ENCODE measurements at places on chromosomes 13 and 19. TPM values are rescaled to one million over a fixed set of nuclear protein-coding genes. Genes with fewer than 3 reads are reported as not detected.

Gene IZUMO2
- not detected for total RNA-seq

Gene SIGLEC8
- total RNA-seq: not detected

Gene MTUS2
- total RNA-seq: 0.02 TPM

Gene ZNF177
- total RNA-seq: 1.2 TPM

Gene CCDC169
- total RNA-seq: not detected

Gene SLC6A16
- total RNA-seq: 5.0 TPM

Gene C1QTNF9
- not detected for total RNA-seq

Gene RNASEH2B
- 41.3 TPM for total RNA-seq

DNA sequence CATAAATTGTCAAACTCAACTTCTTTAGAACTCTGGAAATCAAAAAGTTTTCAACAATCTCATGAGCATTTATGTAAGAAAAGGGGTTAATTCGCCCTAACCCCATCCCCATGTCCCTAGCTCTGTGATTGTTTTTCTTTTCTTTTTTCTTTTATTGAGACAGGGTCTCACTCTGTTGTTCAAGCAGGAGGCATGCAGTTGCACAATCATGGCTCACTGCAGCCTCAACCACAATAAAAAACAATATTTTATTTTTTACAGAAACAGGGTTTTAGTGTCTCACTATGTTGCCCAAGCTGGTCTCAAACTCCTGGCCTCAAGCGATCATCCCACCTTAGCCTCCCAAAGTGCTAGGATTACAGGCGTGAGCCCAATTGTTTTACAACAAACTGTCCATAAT, 16.7 kb downstream of the VWA8 start:
- DNase-seq: no peak

GRCh38 chr19:41225238-41226052, 6.4 kb downstream of the AXL start:
- DNase-seq: peak; percentile 97

GRCh38 chr19:7007859-7008258, 13.4 kb downstream of the MBD3L2B start:
- no peak for DNase-seq

GRCh38 chr19:48510421-48511268, 990 bp downstream of the LMTK3 start:
- no peak for DNase-seq

DNA sequence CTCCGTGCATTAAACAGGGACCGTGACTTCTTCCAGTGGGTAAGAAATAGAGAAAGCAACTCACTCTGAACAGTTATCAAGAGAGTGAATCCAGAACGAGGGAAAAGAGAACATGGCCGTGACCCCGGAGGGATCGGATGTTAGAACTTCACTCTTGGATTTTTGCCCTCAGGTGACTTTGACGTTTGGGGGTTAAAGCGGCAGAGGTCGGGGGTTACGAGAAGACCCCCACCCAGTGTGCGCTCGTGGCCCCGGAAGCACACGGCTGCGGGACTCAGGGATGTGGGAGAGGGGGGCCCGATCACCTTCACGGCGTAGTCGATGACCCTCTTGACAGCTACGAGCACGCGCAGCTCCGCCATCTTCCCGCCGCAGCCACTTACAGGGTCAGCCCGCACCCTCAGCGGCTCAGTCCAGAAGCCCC, at the start of gene ETFB:
Gene ETFB (minus strand): TSS at position 424 of the 424 bp plus-strand sequence. CDS start 62 bp downstream, at position 362.
- DNase-seq: no peak

DNA sequence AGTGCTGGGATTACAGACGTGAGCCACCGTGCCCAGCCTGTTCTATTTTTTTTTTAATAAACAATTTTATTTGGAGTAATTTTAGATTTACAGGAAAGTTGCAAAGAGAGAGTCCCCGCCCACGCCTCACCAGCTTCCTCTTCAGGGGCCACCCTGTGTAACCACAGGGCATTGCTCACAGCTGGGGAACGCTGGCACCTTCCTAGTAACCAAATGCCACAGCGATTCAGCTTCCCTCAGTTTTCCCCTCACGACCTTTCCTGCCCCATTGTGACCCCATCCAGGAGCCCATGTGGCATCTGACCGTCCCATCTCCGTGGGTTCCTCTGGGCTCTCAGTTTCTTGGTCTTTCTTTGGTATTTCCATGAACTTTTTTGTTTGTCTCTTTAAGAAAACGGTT, 83.9 kb downstream of the GNG7 start:
- DNase-seq: peak; percentile 62

DNA sequence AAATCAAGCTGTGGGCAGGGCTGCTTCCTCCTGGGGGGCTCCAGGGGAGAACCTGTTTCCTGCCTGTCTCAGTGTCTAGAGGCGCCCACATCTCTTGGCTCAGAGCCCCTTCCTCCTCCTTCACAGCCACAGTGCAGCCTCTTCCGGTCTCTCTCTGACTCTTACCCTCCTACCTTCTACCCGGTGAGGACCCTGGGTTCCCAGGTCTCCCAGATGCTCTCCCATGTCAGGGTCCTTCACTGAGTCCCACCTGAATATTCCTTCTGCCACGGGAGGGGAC, 153.1 kb downstream of the KDM4B start:
- no peak for DNase-seq

DNA sequence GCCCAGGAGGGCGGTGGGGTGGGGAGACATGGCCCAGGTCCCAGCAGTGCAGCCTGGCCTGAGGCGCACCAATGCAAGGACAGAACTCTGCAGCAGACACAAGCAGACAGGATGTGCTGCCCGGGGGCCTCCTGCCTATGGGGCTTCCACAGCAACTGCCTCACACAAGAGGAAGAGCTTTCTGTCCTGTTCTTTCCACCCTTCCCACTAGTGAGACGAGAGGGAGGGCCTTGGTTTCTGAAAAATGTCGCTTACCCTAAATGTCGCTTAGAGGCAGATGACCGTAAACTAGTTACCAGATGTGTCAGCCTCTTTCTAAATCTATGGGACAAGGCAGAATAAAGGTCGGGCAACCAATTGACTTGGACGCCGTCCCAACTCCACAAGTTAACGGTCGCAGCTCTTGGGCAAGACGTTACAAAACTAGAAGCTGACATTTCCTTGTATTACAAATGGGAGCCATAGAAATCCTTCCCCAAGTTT, at the start of gene LAIR1:
Gene LAIR1 (minus strand): TSS at position 157 of the 483 bp plus-strand sequence. CDS start 127 bp downstream, at position 30.
- no peak for DNase-seq

DNA sequence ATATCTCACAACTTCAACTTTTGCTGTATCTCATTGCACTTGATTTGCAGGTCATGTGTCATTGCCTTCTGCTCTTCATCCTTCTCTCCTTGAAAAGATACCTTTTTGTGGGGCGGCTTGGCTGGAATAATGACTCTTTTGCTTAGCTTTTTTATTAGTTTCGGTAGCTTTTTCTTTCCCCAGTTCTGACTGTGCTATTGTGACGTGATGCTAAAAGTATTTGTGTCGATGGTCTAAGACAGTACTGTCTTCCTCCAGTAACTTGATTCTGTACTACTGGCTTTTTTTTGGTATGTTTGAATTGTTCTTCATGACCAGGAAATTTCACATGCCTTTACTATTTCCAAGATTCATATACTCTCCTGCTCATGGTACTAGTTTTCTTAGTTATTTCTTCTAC, 63.1 kb downstream of the SLITRK1 start:
- no peak for DNase-seq

GRCh38 chr13:114148521-114148855, 16.1 kb upstream of the RASA3 start:
- no peak for DNase-seq

- no peak for DNase-seq
These were observed 97.2 kb upstream of the FAM216B start for GRCh38 chr13:42684226-42684625.

DNA sequence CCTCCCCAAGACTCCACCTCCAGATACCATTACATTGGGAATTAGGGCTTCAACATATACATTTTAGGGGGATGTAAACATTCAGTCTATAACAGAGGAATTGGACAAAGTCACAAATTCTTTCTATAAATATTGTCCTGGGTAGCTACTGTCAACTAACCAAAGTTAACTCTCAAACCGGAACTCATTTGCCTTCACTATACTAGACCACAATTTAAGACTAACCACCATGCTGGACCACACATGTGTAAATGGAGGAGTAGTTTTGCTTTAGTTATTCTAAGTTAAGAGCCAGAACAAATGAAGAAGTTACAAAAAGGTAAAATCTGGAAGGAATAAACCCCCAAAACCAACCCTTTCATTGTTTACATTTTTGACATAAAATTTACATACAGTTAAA, 222.8 kb downstream of the NDFIP2 start:
- no peak for DNase-seq

DNA sequence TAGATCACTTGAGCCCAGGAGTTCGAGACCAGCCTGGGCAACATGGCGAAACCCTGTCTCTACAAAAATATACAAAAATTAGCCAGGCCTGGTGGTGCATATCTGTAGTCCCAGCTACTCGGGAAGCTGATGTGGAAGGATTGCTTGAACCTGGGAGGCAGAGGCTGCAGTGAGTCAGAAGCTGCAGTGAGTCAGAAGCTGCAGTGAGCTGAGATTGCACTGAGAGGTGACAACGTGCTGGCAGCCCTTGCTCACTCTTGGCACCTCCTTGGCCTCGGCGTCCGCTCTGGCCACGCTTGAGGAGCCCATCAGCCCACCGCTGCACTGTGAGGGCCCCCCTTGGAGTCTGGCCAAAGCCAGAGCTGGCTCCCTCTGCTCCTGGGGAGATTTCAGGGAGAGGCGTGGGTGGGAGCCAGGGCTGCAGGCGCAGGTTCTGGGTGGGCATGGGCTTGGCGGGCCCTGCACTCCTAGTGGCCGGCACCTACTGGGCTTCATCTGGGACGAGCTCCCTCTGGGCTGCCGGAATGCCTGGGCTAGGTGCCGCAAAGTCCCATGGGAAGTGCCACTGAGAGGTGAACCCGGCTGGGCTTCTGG, 39.5 kb upstream of the RPL21 start:
- peak; percentile 32 for DNase-seq

GRCh38 chr13:37070145-37070695, 10.7 kb upstream of the SUPT20H start:
- no peak for DNase-seq

GRCh38 chr13:66430728-66431127, 799.4 kb downstream of the PCDH9 start:
- no peak for DNase-seq

DNA sequence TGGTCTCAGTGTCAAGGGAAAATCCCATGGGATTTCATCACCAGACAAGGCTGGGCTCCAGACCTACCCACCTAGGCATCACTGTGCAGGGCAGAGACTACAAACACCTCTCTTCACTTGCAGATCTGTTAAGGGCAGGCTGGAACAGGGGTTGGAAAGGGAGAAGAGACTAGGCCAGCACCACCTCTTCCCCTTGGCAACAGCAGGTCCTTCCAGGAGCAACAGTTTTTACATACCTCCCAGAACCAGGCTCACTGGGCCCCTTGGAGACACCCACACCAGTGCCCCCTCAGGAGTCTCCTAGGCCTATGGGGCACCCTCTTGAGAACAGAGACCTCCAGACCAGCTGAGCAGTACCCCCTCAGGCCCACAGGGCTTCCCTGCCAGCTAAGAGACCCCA, 2.5 kb upstream of the UBE2M start:
- no peak for DNase-seq

DNA sequence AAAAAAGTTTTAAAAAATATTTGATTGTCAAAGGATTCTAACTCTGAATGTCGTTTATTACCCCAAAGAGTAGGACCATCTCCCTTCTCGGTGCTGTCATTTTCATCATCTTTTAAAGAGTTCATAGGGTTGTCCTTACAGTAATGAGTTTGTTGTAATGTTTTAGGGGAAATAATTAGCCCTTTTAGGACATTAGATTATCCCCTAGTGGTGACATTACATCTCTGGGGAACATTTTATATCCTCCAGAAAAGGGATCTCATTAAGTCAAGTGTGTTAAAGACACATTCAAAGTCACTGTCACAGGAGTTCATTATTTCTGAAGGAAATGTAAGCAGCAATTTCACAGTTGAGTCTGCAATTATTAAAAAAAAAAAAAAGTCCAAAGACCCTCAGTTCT, 99.3 kb upstream of the GJB6 start:
- DNase-seq: no peak

Measured in HCT116 (cell line).